D341Med (cell line): ENCODE measurements at places on chromosomes 4 and X.

- no peak for DNase-seq
These were observed 91.1 kb upstream of the VEGFC start for GRCh38 chr4:176883681-176884418.

DNA sequence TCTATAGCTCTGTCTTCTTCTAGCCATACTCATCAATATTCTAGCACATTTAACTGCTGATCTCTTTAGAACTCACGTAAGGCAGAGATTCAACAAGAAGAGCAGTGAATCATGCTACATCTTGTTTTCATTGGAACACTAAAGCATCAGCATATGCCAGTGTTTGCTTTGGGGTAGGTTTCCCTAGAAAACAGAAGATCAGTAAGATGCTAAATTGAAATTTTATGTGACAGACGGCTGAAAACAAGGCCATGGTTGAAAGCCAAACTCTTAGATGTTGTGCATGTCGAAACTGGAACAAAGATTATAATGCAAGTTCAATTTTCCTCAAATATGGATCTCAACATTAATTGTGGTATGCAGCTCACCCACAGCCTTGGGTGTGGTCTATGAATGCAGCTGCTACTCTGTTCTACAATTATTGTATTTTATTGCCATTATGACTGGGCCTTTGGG is 107.6 kb downstream of the PDLIM5 start:
- no peak for DNase-seq

DNA sequence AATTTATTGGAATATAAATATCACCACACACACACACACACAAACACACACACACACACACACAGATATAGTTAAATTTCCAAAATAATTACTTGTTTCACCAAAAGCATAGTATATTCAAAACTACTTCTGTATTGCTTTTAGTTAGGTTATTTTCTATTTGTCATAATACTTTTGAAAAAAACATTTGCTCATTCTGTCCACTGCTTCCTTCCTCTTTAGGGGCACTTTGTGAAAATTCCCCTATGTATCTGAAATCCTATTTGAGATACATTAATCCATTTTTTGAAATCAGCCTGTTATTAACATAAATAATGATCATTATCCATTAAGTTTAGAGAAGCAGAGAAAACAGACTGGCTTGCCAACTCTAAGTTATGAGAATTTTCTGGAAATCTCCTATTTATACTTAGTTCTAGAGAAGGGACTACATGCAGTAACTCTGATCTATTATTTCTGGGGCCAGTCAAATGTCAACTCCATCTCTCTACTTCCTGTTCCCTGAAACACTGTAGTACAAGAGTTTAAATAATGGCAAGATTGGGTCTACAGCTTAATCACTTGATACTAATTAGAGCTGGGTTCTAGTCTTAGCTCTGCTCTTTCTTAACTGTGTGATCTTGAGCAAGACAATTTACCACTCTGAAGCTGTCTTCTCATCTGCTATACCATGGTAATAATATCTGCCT is 54.4 kb upstream of the GPR174 start:
- DNase-seq, result no peak

GRCh38 chrX:80648023-80648422 is 161.7 kb downstream of the BRWD3 start:
- peak; percentile 8 for DNase-seq

- no peak for DNase-seq
These were observed 1254.3 kb upstream of the AGA start for GRCh38 chr4:178696515-178696914.
